ENCODE measurements at places on chromosomes 11 and 22. TPM values are rescaled to one million over a fixed set of nuclear protein-coding genes. Genes with fewer than 3 reads are reported as not detected.

Gene VPREB1
- total RNA-seq, result not detected

Gene SLC25A45
- total RNA-seq, result 3.8 TPM

Gene ADAMTS8
- not detected for total RNA-seq

Gene INS
- not detected for total RNA-seq

Gene ANKRD13D
- total RNA-seq, result 18.8 TPM

All from articular chondrocyte of knee joint (primary cell).